ENCODE measurements at places on chromosomes 1 and 21.

- DNase-seq, result no peak
These were observed 132.8 kb downstream of the TNFSF18 start for GRCh38 chr1:172917972-172918371.

GRCh38 chr1:186845576-186846210 is 16.9 kb downstream of the PLA2G4A start:
- no peak for DNase-seq

GRCh38 chr1:174898102-174898797 is 101.5 kb upstream of the CACYBP start:
- no peak for DNase-seq

DNA sequence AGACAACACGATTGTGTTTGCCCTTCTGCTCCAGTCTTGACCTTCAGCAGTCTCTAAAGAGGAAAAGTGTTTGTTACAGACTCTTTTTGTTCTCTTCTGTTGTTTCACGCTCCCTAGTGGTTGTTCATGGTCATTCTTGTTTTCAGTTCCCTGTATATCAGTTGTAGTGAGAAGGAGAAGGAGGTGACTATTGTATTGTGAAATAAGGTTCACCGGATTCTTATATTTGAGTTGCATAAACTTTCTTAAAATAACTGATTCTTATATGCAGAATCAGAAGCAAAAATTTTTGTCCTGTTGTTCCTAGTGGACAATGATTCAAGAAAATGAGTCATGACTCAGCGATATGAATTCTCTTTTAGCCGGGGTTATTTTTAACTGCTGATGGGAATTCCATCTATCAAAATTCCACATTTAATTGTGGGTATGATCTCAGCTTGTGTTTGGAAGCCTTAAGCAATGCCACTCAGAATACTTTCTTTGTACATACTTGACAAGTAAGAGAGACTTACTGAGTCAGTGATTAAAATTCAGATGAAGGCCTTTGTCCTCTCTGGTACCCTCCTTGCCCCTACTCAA is 152.2 kb downstream of the CLEC20A start:
- DNase-seq, result peak; percentile 81

GRCh38 chr1:37420456-37420855 is 53.9 kb upstream of the ZC3H12A start:
- DNase-seq, result no peak

GRCh38 chr1:223219846-223220610 is 77.0 kb upstream of the TLR5 start:
- DNase-seq, result no peak

DNA sequence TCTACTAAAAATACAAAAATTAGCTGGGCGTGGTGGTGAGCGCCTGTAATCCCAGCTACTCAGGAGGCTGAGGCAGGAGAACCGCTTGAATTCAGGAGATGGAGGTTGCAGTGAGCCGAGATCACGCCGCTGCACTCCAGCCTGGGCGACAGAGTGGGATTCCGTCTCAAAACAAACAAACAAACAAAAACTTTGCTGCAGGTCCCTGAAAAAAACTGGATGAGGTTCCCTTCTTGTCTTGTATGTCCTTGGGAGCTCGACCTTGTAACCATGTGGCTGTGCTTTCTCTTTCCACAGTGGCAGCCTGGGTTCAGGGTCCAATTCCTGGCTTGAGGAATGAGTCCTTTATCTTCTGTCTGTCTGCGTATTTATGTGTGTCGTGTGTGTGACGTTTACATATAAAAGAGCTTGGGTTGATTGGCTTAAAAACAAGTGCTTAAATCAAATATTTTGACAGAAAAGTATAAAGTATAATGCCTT is 18.0 kb upstream of the COX20 start:
- no peak for DNase-seq

DNA sequence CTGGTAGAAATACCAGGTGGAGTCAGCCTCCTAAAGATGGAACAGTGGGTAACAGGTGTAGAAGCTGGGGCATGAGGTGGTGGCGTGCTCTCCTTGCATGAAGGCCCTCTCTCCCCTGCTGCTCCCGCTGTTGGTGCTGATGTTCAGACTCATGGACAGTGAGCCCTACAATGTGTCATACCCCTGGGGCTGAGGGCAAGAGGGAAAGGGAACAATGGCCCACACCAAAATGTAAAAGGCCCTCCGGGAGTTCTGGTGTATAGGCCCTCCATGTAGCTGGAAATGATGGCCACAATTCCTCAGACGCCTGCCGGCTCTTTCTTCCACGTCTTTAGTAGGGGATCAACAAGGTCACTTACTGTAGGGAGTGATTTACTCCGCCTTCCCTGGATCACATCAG is 194.9 kb downstream of the DYRK1A start:
- DNase-seq, result no peak

DNA sequence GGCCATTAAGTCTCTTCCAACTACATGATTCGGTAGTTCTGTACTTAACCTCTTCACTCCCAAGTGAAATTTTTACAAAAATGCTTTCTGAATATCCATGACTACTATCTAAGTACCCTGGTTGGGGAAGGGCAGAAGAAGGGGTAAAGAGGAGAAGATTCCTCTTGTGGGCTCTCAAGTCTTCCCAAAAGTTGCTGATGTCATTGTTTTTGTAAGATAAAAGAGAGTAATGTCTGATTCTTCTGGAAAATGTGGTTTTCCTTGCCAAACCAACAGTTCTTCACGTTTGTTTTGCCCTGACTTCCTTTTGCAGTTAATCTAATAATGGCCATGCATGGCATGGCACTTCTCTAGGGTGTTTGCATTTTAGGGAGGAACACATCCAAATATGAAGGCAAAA is 34.7 kb upstream of the AK4 start:
- no peak for DNase-seq

DNA sequence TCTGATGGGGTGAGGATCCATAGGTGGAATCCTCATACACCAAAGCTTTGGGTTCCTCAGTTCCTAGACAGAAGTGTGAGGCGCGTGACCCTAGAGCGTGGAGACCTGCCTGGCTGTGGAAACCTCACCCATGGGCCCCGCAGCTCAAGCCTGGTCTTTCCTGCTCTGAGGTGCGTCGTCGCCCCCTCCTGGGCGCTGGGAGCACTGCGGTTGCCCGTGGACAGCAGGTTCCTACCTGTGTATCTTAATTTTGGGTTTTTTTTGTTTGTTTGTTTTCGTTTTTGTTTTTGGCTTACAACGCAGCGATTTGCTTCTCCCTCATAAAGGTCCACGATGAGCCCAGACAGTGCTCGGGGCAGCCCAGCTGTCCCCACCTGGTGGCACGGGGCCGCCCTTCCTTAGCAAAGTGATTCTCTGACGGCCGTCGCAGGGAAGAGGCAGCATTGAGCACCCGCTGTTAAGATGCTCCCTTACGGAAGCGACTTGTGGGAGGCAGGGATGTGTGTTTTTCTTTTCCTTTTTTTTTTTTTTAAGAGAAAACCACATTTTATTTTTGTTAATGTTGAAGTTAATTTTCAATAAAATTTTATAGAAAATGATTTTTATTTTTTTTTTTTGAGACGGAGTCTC is 36.5 kb upstream of the TRAPPC10 start:
- DNase-seq, result peak; percentile 16

DNA sequence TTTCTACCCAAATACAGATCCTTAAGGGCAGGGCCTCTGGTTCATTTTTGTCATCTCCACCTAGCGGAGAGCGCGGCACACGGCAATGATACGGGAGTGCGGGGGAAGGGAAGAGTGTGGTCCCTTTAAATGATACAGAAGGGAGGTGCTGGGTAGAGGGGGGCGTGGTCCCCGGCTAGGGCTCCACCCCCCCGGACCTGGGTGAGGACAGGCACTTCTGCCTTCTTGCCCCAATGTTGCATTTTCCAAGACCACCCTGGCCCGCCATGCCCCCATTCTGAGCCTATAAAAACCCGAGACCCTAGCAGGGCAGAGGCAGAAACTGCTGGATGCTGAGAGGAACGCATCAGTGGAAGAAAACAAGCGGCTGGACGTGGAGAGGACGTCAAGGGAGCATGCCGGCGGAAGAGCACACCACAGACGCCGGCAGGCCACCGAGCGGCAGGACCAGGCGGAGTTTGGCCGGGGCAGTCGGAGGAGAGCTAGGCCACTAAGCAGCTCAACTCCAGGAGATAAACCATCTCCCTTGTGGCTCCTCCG is 30.0 kb downstream of the LRRC3 start:
- no peak for DNase-seq

DNA sequence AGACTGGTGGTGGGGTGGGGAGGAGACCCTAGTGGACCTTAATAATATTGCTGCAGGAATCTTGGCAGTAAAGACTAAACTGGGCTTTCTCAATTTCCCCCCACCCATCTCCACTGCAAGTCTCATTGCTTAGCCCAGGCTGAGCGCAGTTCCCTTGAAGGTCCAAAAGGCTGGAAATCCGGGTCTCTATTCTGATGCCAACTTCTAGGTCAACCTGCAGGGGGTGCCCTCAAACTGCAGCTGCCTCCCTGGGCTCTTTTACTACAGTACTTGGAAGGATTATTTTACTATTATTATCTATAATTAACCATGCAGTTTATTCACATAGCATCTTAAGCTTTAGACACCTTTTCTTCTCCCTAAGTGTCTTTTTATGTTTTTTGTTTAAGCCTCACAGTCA is 85.4 kb upstream of the WARS2 start:
- DNase-seq, result no peak

DNA sequence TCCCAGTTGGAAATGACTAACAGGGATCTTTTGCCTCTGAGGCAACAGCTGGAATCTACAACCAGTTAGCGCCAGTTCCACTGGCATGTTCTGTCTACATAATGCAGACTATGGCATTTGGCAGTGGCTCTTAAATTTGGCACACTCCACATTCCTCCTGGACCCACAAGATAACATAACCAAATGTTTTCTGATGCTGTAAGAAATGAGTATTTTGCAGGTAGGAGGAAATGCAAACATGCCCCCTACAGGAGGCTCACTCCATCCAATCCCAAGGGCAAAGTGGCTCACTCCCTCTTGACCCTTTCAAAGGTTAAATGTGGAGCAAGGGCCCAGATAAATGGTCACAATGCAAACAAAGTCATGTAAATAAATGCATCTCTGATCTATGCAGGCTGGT is 129.2 kb upstream of the PROX1 start:
- DNase-seq, result no peak

- DNase-seq, result no peak
These were observed 898 bp downstream of the C1orf174 start for GRCh38 chr1:3898994-3899753.

DNA sequence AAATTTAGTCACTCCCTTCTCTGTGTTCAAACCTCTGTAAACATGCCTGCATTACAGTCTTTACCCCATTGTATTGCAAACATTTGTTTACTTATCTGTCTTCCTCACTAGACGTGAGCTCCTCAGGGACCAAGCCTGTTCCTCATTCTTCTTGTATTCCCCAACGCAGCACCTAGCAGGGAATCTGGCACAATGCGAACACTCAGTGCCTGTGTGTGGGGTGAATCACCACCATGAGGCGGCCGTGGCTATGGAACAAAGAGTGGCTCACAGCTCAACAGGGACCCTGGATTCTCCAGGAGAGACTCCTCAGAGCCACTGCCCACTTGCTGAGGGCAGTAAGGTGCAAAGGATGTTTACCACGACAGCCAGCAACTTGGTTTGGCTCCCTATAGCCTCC is 95.9 kb downstream of the DDX20 start:
- DNase-seq, result no peak

- DNase-seq, result no peak
These were observed 60.6 kb downstream of the PTBP2 start for GRCh38 chr1:96782206-96782605.

DNA sequence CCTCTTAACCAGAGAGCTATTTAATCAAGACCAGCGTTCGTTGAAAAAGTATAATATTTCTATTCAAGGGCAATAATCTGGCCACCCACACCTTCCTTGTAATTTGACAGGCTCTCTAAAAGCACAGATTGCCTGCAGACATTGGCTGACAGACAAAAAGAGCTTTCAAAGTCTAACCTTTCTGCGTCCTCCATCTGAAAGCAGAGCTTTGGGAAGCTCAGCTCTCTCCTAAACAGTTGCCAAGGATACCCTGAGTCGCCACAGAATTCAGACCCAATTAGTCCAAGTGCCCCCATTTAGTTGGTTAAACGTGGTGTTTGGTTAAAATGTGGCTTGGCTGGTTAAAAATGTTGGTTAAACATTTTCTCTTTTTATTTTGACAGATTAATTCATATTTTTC is 33.7 kb upstream of the PLA2G2C start:
- DNase-seq, result no peak

DNA sequence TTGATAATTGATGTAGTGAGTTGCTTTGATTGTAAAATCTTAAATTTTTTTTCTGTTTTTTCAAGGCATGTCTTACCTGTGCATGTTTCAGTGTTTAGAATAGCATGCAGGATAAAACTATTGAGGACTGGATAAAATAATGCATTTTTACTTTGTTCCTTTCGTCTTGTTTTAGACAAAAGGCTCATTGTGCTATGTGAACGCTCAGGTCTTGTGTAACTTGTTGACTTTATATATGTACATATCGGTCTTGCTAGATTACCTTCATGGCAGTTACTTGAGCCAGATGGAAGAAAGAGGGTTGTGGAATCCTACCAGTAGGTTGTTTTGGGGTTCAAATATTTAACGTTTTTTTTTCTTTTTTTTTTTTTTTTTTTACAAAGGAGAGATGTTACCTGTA is 7.0 kb downstream of the NFIA start:
- no peak for DNase-seq

All from AG09319 (cell line).